ENCODE measurements at places on chromosomes 11 and 22.

DNA sequence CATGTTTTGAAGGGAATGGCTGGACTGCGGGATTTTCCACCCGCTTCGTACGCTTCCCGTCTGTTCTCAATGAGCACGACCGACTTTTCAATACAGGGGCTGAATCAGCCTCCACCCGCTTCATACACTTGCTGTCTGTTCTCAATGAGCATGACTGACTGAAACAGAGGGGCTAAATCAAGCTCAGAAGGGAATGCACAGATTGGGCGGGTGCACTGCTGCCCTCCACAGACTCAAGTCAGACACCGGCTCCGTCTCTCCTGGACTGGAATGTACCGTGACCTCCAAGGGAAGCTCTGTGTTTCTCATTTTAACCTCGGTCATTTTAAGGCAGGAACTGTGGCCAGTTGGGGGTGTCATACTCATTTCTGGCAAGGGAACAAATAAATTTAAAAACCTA is 48.5 kb downstream of the BRD1 start:
- DNase-seq, result no peak

- no peak for DNase-seq
These were observed 214.0 kb downstream of the OR4C45 start for GRCh38 chr11:50246699-50247098.

DNA sequence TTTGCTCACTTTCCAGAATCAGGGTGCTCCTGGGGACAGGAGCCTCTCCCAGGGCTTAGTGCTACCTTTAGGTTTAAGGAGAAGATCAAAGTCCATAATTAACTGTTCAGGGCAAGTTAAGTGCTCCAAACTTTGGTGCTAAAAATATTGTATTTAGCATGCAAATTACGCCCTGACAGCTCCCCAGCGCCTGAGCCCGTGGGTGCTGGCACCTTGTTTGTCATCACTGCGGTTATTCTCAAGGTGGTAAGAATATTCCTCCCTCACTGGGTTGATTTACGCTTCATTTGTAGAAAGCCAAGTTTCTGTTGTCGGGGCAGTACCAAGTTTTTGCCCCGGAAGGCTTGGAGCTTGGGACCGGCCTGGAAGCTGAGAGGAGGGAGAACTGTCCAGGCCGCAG is 21.3 kb downstream of the ANKK1 start:
- DNase-seq, result no peak

DNA sequence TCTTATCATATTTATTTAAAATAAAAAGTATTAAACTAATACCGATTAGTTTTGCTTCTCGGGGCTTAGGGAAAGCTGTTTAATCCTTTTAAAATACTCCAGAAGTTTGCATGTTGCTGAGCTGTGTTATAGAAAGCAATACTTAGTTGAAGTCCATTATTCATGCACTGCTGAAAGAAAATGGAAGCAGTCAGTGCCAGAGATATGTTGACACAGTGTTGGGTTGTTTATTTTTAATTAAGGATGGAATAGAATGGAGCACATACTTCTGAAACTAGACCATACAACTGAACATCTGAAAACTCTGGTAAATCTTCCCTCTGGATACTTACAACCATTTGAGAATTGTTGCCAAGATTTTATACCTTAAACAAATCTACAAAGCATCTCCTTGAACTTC is 282.7 kb upstream of the CCDC179 start:
- no peak for DNase-seq

- no peak for DNase-seq
These were observed 17.4 kb downstream of the LIMK2 start for GRCh38 chr22:31229402-31230079.

DNA sequence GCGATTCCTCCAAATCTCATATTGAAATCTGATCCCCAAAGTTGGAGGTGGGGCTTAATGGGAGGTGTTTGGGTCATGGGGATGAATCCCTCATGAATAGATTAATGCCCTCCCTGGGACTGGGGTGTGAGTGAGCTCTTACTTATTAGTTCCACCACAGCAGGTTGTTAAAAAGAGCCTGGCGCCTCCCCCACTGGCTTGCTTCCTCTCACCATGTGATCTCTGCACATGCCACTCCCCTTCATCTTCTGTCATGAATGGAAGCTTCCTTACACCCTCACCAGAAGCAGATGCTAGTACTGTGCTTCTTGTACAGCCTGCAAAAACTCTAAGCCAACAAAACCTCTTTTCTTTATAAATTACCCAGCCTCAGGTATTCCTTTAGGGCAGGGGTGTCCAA is 8.8 kb downstream of the RRAS2 start:
- no peak for DNase-seq

- no peak for DNase-seq
These were observed 1.8 kb downstream of the TESMIN start for GRCh38 chr11:68749229-68750123.

- DNase-seq, result no peak
These were observed 37.2 kb downstream of the LIMK2 start for GRCh38 chr22:31248965-31249958.

DNA sequence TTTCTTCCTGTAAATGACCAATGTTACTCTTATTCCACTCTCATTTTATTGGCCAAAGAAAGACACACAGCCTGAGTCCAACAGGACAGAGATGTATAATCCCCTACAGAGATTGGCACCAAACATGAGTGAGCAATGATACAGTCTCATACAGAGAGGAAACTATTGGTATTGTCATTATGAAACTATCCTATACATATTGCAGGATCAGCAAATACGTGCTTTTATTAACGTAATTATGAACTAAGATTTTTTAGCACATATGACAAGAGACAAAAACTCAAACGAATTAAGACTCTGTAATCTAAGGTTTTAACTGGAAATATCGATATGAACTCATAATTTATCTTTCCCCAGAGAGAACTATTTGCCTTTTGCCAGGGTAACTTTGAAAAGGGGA is 99.3 kb upstream of the LDLRAD3 start:
- no peak for DNase-seq
